ENCODE measurements at places on chromosomes 13 and 19.
A peak's percentile ranks its signal among the peaks of the same experiment; 100 is the strongest.

GRCh38 chr13:33509642-33510229 lies 224.2 kb upstream of the STARD13 start:
- peak; percentile 48 for DNase-seq

- no peak for DNase-seq
Observed at GRCh38 chr13:26708007-26708297, 52.6 kb downstream of the GPR12 start.

- DNase-seq = no peak
Observed at GRCh38 chr13:62512194-62513141, 1096.8 kb upstream of the PCDH20 start.

GRCh38 chr19:43594710-43595604 lies 977 bp downstream of the IRGQ start:
- peak; percentile 62 for DNase-seq

- DNase-seq = no peak
Observed at GRCh38 chr19:49988433-49988832, 27.5 kb upstream of the SIGLEC11 start.

GRCh38 chr13:113759525-113760137 lies 605 bp downstream of the TMEM255B start:
- no peak for DNase-seq

Data from ureter (tissue), 1 donor.